ENCODE measurements at places on chromosomes 1 and 21.
A peak's percentile ranks its signal among the peaks of the same experiment; 100 is the strongest.

- no peak for DNase-seq
Observed at GRCh38 chr1:31531177-31531999, 44.9 kb upstream of the TINAGL1 start.

DNA sequence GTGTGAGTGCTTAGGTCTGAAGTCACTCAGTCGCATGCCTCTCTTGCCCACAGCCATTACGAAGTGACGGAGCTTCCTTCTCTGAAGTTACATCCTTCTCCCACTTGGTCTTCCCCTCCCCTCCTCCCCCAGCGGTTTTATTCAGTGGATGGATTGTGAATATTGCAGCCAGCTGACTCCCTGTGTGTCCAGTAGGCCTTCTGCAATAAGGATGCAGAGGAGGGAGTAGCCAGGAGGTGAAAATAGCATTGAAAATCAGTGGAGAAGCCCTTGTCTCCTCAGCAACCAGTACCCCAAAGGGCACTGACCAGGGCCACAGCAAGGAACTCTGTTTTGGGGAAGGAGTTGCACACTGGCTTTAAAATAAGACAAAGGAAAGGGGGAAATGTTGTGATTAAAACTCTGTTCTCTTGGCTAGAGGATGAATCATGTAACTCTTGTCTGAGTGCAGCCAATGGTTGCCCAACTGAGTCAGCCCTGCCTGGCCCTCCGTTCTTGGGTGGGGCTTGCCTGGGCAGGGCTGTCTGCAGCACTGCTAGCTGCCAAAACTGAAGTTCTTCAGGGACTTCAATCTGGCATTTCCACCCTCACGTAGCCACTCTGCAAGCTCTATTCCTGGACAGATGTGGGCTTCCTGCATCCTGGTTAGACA is 4.3 kb downstream of the S100A10 start:
- DNase-seq, result no peak

- peak; percentile 22 for DNase-seq
Observed at GRCh38 chr1:153490272-153491051, 30.0 kb upstream of the S100A7 start.

DNA sequence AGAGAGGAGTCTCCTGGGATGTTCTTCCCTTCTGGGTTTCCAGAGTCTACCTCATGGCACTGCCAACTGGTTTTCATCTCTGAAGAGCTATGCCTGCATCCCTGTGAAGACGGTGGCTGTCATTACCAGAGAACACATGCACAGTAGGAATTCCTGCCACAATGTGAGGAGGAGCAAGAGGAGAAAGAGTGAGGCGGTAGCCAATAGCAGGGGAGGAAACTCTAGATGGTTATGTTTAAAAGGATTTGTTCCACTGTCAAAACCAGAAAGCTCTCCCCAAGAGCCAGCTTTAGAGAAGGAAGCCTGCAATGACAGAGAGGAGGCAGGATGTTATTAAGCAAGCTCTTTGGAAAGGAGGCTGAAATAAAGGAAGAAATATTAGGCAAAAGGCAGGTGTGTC is 12.3 kb downstream of the LMX1A start:
- DNase-seq, result no peak

DNA sequence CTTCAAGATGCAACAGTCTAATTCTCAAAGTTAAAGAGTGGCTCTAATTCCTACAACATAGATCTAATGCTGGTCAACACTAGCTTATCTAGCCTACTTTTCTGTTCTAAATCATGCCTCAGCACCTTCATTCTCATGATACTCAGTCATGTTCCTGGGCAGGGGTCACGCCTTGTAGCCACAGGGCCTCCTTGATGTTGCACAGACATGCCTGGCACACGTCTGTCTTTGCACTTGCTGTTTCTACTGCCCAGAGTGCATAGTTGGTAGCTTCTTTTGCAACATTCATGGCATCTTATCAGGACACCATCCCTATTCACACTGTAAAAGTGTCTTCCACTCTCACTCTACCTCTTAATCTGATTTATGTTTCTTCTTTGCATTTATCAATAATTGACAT is 76.6 kb downstream of the TBX15 start:
- no peak for DNase-seq

DNA sequence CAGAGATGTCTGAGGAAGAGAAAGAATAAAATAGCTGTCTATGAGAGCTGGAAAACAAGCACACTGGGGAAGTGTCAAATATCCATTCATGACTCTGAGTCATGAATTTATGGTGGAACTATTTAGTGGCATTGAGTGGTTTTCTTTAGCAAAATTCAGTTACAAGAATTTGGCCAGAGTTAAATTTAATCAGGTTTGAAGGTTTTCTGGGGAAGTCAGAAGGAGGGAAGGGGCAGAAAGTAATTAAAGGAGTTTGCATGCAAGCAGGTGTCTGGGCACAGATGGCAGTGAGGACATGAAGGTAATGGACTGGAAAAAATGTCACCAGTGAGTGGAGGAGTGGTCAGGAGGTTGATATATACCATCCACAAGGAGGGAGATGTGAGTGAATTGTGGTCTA is 121.9 kb upstream of the IVNS1ABP start:
- DNase-seq, result no peak

DNA sequence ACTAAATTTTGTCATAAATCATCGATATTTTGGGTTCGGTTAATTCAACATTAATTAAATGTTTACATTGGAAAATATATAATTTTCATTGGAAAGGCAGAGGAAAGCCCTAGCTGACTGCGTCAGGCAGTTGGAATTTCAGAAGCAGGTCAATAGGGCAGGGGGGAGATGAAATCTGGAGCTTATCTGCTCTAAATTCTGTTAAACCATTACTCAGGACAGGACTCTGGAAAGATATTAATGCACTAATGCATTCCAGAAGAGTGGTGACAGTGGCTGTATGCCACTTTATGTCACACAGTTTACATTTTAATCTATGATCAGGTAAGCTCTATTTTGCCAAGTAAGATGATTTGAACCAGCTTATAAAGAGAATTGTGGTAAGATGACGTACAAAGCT is 153.0 kb upstream of the B3GALT2 start:
- DNase-seq, result no peak

DNA sequence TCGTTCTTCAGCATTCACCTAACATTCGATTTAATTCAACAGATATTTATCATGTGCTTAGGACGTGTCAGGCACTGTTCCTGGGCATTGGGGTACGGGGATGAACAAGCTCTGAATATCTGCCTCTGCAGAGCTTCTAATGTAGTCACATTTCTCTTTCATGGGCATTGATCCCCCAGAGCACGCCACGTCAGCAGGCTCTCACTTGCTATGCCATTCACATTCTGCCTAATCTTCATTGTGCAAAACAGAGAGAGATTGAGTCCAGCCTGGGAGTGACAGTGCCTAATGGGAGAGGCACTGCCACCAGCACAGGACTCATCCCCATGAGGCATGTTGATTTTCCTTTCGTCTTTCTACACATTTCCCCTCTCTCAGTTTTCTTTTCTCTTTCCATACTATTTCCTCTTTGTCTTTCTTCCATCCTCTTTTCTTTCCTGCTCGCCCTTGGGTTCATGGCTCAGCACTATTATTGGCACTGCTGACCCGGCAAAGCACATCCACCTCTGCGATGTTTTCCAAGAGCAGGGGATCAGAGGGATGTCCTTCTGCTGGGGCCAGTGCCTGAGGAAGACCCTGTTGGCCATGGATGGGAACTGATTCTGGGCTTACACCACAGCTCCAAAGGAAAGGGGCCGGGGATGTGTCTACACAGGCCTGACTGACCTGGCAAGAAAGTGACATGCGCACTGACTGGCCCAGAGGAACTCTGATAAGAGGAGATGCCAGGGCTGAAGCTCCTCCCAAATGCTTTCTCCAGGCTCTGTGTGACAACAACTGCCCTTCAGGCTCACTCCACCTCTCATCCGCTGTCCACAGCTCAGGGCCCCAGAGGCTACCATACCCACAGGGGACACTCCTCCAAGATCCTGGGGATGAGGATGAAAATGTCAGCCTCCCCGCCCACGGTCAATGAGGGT is 195.9 kb downstream of the TOMM20 start:
- no peak for DNase-seq

DNA sequence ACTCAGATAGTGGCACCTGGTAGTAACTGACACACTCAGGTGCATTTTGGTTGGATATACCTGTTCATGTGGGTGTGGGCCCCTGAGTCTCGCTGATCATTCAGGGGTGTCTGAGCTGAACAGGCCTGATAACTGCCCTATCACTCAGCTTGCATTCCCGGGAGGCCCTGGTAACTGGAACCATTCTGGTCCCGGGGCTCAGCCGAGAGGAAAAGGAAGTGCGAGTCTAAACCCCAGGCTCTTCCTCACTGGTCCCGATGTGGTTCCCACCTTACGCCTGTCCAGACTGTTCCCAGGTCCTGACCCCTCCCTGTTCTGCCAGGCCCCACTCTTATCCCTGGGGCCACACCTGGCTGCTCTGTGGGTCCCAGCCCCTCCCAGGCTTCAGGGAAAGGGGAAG is 11.7 kb upstream of the CDK18 start:
- no peak for DNase-seq

DNA sequence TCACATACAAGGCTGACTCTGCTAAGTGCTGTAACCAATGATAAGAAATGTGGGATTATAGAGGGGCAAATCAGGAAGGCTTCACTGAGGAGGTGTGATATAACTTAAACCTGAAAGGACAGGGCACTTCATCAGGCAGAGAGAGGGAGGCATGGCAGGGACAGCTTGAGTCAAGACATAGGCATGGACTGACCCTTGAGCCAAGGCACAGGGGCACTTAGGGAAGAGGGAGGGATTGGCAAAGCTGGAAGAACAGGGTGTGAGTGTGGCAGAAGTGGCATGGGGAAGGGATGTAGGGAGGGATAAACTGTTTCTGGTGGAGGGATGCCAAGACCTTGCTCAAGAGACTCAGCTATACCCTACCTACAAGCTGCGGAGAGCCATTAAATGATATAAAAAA is 81.3 kb downstream of the PLXNA2 start:
- no peak for DNase-seq

DNA sequence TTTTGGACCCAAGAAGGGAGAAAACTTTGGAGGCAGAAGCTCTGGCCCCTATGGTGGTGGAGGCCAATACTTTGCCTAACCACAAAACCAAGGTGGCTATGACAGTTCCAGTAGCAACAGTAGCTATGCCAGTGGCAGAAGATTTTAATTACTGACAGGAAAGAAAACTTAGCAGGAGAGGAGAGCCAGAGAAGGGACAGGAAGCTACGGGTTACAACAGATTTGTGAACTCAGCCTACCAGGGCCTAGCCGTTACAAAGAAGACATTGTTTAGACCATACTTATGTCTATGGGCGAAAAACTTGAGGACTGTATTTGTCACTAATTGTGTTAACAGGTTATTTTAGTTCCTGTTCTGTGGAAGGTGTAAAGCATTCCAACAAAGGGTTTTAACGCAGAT is 10.4 kb upstream of the ACOT11 start:
- DNase-seq, result peak; percentile 41

GRCh38 chr1:83846138-83846537 is 152.8 kb downstream of the TTLL7 start:
- DNase-seq, result no peak

- no peak for DNase-seq
Observed at GRCh38 chr1:29875557-29876028, 639.3 kb downstream of the PTPRU start.

- DNase-seq, result no peak
Observed at GRCh38 chr1:218823291-218823900, 350.3 kb upstream of the LYPLAL1 start.

DNA sequence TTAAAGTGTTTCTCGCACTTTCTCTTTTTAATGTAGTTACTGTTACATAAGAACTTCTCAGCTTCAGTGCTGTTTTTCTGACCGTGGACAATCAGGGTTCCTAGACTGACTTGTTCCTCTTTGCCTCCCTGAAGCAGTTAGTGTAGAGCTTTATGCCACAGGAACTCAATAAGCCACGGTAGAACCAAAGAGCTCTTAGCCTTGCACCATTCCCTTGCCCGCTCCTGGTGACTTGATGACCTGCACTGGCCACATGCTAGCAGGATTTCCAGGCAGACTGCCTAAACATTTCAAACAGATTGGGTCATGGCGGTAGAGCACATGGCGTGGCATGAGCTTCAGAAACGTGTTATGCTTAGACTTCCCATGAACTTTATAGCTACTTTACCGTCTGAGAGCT is 18.8 kb upstream of the FASLG start:
- DNase-seq, result no peak

GRCh38 chr1:151143057-151143435 is 3.4 kb downstream of the SEMA6C start:
- DNase-seq, result no peak

DNA sequence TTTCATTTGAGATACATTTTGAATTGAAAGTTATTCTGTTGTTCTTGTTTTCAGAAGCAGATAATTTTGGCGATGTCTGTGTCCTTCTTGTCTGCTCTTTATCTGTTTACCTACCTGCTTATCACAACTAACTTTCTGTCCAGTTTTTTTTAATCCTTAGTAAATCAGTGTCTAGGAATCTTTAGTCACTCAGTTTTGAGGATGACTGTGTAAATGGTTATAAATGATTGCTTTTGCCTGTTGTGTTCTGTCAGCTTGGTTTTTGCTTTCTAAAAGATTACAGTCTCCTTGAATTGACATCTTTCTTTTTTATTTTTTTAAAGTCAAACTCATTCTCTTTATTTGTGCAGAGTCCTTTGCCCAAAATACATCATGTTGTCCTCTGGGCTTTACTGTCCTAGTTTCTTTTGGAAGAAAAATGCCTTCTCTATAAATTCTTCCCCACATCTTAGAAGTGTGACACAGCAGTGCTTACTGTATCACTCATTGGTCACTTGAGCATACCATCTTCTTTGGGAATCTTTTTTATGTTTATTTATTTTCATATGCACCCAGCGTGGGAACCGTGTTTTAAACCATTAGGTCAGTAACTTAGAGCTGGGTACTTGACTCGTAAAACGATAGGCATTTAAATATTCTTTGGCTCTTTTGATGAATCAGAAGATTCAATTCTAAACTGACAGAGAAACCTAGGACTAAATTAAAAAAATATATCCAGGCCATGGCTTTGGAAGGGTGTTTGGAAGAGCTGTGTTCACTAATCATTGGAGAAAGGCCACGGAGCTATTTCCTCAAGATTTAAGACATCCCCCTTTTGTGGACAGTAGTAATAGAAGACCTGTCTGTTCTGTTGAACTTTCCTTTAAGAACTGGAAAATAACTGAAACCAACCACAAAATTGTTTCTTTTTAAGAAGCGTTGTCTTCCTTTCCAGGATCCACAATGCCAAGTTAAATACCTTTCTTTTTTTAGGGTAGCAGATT is 20.9 kb downstream of the LAMC1 start:
- no peak for DNase-seq

- DNase-seq, result no peak
Observed at GRCh38 chr1:184156521-184157393, 105.2 kb downstream of the TSEN15 start.

DNA sequence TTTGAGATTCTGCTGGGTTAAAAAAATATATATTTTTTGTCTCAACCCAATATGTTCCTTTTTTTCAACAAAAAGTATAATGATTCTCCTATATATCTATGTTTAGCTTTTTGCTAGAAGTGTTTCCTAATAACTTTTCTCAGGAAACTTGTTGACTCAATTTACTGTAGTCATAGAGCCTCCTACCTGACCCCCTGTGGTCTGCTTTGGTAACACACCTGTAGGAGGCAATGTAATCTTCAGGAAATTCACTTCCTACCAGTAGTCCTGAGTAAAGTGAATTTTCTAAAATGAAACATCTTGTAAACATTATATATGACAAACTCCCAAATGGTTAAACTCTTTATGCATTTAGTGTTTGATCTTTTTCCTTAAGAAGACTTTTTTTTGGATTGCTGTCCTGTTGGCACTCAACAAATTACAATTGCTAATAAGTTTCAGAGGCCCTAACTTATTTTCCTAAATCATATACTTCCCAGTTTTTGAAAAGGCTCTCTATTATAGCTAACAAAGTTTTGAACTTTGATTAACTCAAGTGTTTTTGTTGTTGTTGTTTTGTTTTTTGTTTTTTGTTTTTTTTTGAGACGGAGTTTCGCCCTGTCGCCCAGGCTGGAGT is 118.3 kb downstream of the OLFML2B start:
- DNase-seq, result no peak
